ENCODE measurements at places on chromosomes 5 and 9.

DNA sequence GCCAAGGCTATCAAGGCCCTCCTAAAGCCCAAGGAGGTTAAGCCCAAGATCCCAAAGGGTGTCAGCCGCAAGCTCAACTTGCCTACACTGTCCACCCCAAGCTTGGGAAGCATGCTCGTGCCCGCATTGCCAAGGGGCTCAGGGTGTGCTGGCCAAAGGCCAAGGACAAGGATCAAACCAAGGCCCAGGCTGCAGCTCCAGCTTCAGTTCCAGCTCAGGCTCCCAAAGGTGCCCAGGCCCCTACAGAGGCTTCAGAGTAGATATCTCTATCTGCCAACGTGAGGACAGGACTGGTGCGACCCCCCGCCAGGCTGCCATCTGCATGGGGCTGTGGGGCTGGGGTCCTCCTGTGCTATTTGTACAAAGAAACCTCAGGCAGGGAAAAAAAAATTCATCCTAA, 3.3 kb downstream of the HOMER1 start:
- no peak for DNase-seq

- DNase-seq, result no peak
Measured at GRCh38 chr5:133297293-133297692, 245.5 kb downstream of the HSPA4 start.

- no peak for DNase-seq
Measured at GRCh38 chr5:77844373-77844622, 68.2 kb upstream of the TBCA start.

DNA sequence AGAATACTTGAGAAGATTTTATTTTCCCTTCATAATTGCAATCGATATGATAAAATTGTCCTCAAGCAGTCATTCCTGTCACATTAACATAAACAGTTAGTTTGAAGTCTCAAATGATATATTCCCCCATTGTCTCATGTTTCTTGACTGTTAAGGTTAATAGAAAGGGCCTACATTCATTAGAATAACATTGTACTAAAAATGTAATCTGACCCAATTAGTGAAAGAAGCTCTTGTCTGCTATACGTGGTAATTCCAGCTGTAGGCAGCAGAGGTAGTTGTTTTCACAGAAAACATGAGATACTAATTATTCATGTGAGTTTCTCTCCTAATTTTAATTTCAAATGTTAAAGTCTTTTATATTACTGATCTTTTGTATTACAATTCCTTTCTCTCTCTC, 25.9 kb upstream of the AP3B1 start:
- DNase-seq, result peak; percentile 6

DNA sequence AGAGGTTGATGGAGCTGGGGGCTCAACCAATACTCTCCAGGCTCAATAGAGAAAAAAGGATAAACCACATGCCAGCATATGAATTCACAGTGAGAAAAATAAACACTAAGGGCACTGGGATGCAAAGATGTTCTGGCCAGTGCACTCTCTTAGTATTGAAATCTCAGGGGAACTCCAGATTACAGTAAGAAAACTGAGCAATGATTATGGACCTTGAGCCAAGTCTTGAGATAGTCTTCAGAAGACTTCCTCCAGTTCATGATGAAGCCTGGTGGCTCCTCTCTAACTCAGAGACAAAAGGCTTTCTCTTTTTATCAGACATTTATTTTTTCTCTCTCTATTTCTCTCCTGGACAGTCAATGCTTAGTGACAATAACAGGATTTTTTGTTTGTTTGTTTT, 139.8 kb upstream of the SPEF2 start:
- DNase-seq, result no peak

DNA sequence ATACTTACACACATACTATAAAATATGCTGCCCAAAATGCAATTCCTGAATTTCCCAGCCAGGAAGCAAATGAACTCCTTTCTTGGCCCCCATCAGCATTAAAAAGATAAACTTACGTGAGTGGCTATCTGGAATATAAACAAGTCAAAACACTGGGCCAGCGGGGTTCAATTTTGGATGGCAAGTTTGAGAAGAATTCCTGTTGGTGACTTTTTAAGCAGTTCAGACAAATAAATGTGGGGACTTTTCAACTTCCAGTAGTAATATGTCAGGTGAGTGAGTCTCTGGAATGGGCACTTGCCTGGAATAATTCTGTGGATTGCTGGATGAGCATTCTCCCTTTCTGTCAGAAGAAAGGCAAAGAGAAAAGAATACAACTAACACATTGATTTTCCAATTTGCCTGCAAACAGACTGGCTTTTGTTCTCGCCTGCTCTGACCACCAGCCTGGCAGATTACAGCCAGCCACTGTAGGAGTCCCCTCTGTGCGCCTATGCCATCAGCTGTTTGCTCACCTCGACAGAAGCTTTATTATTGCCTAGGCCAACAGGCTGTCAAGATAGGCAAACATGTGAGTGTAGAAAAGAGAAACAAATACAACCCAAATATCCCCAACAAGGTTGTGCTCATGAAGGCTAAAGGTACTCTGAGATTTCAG, 78.6 kb downstream of the MRPS27 start:
- no peak for DNase-seq

GRCh38 chr5:143314659-143315058, 88.8 kb downstream of the NR3C1 start:
- no peak for DNase-seq

DNA sequence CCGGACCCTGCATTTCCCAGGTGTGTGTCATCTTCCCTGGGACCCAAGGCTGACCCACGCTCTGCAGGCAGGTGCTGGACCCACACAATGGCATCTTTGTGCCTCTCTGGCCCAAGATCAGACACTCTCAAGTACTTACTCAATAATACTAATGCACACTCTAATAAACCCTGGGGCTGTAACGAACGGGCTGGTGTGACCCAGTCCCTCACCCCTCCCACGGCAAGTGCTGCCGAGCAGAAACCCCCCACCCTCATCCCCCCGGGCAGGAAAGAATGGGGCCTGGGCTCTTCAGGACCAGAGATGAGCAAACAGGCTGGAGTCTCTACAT, 1.1 kb upstream of the OBP2B start:
- DNase-seq, result no peak

GRCh38 chr5:144315026-144315425, 144.4 kb downstream of the KCTD16 start:
- no peak for DNase-seq

GRCh38 chr9:72527801-72528195, 6.4 kb downstream of the TMC1 start:
- DNase-seq, result no peak

- DNase-seq, result no peak
Measured at GRCh38 chr5:143759396-143760130, 52.4 kb upstream of the HMHB1 start.

GRCh38 chr9:93156475-93157008, 22.5 kb upstream of the NINJ1 start:
- no peak for DNase-seq

- no peak for DNase-seq
Measured at GRCh38 chr5:38259062-38259808, 876 bp downstream of the EGFLAM start.

DNA sequence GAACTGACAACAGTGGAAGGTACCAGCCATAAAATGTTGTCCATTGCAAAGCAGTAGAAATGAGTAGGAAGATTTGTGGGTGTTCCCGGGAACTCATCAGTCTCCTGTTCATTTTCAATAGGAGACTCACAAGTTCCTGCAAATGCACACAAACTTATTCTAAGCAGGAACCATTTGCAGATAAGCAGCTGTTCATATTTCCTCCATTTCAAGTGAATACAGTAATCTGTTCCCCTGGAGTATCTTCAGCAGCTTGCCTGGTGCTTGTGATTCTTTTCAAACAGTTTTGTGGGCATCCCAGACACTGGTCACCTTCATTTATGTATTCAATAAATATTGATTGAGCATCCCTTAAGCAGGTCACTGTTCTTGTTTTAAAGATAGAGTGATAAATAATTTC, 1315.5 kb upstream of the C9orf72 start:
- no peak for DNase-seq

GRCh38 chr9:75053869-75054268, 25.8 kb upstream of the CARNMT1 start:
- DNase-seq, result no peak

DNA sequence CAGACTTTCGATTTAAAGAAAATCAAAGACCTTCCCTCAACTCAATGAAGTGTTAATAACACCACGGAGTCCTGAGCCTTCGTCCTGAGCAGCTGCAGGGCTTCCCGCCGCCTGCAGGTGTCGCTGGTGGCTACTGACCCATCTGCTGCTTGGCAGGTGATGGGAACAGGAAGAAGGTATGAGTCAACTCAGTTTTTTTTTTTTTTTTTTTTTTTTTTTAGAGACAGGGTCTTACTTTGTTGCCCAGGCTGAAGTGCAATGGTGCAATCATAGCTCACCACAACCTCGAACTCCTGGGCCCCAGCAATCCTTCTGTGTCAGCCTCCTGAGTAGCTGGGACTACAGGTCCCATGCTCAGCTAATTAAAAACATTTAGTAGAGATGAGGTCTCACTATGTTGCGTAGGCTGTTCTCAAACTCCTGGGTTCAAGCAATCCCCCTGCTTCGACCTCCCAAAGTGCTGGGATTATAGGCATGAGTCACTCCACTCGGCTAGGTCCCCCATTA, 185.7 kb upstream of the IL12B start:
- DNase-seq, result peak; percentile 46

DNA sequence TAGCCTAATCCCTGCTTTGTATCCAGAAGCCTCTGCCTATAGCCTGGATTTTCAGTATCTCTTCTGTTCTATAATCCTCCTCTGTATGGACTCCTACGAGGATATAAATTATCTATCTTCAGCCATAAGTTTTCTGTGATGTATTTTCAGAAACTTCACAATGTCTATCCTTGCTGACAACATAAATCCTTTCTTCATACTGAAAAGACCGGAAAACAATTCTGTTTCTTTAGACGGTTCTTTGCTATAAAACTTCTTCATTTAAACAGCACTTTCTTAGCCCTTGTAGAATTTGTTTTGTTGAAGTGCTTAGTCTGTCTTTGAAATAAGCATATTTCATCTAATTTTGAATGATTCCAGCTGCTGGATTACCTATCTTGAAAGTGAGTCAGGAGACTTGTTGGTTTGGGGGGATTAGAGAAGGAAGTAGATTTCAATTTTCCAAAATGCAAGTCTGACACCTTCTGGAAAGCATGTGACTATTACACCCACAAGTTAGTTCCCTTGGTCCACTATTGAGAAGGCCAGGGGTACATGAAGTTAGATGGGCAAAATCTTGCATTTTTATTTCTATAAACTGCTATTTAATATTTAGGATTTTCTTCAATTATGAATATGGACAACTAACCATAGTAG, 96.3 kb upstream of the RANBP3L start:
- DNase-seq, result no peak

DNA sequence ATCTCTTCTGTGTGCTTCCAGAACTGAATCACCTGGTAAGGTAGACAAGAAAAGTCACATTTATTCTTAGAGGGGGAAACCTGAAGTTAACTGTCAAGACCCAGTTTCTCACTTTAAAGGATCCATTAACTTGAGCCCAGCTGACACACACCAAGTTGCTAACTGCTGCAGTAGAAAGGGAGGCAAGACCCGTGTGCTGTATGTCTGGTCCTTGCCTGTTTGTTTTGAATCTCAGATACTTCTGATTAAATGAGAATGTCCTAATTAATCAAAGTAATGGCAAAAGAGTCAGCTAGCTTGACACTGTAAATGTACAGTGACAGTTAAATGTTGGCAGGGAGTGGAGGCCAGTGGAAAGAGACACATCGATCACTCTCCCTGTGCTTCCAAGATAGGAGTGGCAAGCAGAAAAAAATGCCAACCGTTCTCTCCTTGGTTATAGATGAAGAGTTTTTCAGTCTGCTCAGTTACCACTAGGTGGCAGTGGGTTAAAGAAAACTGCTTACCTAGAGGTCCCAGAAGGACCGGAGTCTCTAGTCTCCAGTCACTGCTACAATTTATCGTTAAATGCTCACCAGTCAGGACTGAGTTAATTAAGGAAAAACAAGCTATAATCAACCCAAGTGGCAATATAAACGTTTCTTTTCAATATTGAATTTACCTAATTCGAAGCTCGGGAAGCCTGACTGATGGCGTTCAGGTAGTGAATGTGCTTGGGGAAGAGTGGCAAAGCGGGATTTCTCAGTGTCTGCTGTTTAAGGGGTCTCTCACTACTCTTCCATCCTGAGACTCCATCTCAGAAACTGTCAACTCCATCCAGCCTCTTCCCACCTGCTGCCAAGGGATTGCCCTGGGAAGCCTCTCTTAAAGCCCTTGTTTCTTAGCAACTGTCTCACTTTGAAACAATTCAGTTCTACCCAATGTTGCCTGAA, 18.4 kb downstream of the LSM11 start:
- peak; percentile 42 for DNase-seq

- no peak for DNase-seq
Measured at GRCh38 chr5:146751054-146751453, 127.5 kb downstream of the PPP2R2B start.

DNA sequence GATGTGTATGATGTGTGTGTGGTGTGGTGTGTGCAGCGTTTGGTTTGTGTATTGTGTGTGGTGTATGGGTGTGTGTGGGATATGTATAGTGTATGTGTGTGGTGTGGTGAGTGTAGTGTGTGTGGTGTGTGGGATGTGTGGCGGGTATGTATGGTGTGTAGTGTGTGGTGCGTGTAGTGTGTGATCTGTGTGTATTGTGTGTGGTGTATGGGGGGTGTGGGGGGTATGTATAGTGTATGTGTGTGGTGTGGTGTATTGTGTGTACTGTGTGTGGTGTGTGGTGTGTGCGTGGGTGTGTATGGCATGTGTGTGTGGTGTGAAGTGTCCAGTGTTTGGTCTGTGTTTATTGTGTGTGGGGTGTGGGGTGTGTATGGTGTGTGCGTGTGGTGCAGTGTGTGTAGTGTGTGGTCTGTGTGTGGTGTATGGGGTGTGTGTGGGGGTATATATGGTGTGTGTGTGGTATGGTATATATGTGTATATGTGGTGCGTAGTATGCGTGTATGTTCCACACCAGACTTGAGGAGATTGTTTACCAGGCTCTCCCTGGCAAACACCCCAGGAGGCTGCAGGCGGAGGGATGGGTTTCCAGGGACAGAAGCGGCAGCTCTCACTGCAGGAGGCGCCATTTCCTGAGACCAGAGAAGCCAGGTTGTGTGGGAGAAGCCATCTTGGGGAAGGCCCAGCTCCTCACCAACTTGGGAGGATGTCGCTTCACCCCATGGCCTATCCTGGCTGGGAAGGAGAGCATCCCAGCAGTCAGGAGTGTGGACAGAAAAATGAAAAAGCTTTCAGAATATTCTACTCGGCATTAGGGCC, 138.1 kb downstream of the NXNL2 start:
- no peak for DNase-seq

DNA sequence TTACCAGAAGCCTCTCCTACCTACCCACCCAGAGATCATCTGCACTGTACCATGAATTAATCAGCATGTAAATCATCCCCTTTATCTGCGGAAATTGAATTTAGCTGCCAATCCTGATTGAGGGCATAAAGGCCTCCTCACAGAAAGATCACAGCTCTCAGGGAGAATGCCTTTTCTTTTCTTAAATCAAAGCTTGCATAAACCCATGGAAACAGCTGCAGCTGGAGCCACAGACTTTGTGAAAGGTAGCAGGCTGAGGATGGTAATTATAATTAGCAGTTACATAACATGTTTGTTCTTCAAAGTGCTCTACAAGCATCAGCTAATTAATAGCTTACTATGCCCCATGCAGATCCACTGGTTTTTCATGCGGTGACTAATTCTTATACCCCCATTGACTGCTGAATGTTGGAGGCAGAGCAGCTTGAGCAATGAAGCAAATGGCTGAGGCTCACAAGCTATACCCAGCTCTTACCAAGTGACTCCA, 54.6 kb downstream of the SUSD1 start:
- DNase-seq, result no peak

- DNase-seq, result no peak
Measured at GRCh38 chr5:109038209-109038840, 290.6 kb downstream of the FER start.
